ENCODE measurements at places on chromosomes 3 and 15.

DNA sequence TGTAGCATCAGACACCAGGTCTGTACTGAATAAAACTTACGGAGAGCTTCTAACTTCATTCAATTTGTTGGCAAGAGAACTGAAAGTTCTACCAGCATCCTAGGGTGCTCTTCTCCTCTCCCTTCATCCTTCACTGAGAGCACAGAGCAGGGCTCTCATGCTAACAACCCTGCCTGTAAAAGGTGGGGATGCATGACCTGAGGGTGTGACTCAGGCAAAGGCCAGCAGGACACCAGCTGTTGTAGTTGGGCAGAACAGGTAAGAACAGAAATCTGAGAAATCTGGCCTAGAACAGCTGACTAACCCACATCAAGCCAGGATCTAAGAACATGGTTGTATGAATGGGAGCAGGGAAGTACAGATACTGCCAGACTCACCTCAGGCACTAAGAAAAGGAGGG, 64.2 kb downstream of the MYLK start:
- DNase-seq = no peak

DNA sequence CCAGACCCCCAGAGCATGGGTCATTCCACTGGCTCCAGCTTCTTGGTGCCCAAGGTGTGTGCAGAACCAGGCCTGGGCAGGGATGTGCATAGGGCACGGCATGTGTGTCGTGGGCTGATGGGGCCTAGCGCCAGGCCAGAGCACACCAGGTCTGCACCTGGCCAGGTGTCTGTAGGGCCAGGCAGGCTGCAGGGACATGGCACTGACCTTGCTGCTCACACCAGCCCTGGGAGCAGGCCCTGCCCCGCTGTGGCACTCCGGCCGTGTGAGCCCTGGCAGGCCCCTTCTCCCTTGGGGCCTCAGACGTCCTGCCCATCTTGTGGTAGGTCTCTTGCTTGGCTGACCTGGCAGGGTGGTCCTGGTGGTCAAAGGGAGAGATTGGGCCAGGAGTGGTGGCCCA, 84.3 kb upstream of the RPL32 start:
- no peak for DNase-seq

DNA sequence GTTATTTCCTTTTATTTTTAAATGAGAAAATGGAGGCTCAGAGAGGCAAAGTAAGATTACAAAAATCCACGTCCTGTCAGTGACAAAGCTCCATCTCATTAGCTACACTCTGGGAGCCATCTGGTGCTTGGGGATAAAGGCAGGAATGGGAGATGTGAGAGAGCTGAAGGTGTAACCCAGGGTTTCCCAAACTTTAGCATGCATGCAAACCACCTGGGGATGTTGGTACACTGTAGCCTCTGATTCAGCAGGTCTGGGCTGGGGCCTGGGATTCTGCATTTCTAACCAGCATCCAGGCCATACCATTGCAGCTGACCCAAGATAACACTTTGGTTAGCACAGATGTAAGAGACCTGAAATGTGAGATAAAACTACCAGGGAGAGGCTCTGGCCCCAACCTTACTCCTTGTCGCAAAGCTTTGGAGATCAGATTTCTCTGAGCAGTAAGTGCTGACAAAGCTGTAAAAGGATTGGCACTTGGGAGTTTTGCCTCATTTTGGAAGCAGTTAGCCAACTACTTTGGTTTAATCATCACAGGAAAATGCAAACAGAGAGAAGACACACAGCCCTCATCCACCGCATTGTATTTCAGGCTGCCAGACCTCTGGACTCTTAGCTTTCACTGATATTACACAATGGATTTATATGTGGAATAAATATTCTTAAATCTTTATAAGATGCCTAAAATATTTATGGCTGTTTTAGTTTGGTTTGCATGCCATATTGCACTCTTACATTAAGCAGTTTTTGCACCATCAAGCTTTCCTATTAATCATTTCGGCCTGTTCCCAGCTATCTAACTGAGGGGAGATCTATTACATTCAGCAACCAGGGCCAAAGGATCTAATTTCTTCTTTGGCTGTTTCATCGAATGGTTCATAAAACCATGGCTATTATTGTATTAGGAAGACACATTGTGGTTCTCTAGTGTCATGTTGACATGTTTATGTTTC, 263.0 kb downstream of the EBLN2 start:
- DNase-seq = no peak

- DNase-seq = no peak
Measured at GRCh38 chr3:186044968-186045367, 63.9 kb downstream of the ETV5 start.

- DNase-seq = no peak
Measured at GRCh38 chr15:101614001-101614585, 38.1 kb downstream of the TM2D3 start.

- no peak for DNase-seq
Measured at GRCh38 chr15:101126618-101127505, 125.0 kb downstream of the CHSY1 start.

GRCh38 chr3:61668317-61668864, 107.0 kb downstream of the PTPRG start:
- DNase-seq = no peak

GRCh38 chr3:138768125-138768524, 66.6 kb downstream of the PIK3CB start:
- DNase-seq = no peak

GRCh38 chr3:112642912-112643506, 2.1 kb upstream of the CCDC80 start:
- peak; percentile 86 for DNase-seq

DNA sequence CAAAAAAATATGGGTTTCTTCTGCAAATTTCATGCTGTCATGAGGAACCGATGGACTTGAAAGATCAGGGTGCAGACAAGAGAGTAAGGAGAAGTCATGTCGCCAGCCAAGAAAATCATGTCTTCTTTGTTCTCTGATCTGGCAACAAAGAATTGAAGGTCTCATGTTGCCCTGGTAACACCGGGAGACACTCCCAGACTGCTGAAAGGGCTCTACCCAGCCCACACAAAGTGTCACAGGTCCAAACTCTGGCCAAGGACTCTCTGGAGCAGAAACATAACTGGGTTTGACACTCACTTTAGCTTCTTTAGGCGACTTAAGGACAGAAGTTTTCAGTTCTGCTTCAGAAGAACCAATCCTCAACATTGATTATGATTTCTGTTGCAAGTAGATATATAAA, 42.9 kb downstream of the SIDT1 start:
- no peak for DNase-seq

DNA sequence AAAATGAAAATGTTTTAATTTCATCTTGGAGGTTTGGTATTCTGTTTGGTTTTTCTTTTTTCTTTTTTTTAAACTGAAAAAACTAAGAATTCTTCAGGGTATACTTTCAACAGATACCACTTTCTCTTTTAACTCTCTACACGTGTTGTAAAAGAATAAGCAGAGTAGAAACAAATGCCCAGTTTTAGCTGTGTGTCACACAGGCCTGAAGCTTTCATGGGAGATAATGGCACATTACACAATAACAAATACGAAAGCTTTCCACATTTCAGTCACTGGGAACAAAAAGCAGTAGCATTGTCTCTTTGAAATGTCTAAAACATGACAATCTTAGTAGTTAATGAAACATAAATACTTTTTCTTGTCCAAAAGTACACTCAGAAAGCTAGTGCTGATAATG, 818.5 kb downstream of the TBL1XR1 start:
- DNase-seq = no peak

DNA sequence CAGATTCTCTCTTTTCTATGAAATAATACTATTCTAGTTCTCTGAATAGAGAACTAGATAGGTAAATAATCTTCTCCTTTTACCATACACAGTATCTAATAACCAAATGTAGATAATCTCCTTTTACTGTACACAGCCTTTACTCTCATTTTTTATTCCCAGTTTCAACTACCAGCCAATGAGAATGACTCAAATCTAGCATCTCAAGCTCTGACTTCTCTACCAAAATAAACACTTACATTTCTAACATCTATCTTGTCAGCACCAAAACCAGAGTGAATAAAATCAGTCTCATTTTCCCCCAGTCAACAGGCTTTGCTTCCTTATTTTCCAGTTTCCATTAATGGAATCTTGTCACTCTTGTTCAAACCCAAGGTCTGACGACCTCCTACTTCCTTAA, 36.9 kb downstream of the LRRFIP2 start:
- no peak for DNase-seq

GRCh38 chr3:161549261-161549660, 52.7 kb downstream of the OTOL1 start:
- no peak for DNase-seq

DNA sequence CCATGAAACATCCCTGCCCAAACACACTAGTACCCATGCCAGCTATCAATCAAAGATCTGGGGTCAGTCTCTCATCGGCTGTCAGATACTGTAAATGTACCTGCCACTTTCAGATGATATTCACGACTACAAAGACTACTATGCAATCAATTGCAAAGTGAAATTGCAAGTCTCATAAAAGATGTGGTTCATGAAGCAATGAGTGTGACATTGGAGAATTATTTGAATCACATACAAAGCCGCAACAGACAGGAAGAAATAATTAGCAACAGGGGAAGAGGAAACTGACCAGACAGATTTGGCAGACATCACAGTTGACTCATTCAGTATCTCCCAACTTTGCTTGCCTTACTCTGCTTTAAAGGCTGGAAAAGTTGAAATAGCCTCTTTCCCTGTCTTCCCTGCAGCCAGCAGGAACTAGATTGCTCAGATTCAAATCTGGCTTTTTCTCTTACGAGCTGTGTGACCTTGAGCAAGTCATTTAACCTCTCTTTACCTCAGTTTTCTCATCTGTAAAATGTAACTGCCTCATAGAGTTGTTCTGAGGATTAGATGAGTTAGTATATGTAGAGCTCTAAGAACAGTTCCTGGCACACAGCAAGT, 95.7 kb upstream of the C3orf80 start:
- DNase-seq = peak; percentile 19

DNA sequence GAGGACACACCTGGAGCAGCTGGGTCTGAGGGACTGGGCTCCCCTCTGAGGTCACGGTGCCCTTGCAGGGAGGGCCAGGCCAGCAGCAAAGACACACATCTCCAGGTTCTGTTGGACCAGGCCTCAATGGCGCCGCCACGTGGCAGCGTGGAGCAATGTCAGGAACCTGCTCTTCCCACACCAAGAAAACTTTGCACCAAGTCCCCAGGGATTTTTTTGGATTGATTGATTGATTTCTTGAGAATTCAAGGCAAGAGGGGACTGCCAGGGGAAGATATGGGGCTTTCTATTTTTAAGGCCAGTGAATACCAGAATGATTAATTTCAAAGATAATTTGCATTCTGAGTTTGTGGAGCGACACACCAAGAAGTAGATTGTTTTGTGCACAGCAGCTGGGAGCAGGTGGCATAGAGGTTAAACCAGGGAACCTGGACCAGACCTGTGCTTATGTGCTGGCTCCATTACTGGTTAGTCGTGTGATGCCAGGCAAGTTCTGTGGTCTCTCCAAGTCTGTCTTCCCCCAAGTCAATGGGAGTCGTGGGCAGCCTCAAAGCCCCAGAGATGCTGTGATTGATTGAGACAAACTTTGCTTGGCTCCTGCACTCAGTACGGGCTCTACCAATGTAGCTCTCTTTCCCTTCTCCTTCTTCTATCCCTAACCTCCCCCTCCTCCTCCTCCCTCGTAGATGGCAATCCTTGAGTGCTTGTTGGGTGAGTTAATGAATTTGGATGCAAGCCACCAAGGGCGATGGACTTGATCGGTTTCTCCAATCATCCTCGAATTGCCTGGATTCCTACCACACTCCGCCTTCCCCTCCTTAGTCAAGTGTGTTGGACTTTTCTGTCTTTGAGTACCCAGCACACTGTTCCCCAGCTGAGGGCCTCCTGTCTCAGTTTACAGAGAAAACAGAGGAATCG, 96.2 kb upstream of the TRPM1 start:
- peak; percentile 45 for DNase-seq

- DNase-seq = no peak
Measured at GRCh38 chr3:150402217-150402616, 5.9 kb upstream of the TSC22D2 start.

DNA sequence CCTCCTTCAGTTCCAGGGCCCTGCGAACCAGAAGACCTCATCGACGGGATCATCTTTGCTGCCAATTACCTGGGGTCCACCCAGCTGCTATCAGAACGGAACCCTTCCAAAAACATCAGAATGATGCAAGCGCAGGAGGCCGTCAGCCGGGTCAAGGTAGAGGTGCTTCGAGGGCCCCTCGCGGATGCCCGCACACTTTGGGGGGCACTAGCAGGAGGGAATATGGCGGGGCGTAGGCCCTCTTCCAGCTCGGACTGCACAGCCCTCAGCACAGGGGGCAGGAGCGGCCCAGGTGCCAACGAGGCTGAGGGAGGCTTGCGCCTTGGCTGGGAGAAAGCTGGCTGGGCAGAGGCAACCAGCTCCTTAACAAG, 176.6 kb downstream of the NSMCE3 start:
- DNase-seq = no peak

DNA sequence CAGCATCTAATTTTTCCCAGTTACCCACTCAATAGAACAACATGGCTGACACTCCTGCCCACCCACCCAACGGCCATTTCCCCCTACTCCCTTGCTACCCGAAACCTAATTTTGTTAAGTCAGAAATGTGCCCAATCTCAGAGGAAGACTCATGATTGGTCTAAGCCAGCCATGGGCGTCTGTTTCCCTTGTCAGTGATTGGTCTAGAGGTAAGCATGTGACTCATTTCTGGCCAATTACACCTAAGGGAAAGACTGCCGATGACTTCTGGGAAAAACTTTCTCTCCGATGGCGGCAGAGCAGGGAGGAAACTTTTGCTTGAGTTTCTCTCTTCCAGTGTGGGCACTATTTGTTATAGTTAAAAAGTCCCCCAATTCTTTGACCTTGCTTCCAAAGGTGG, 72.9 kb downstream of the RPLP1 start:
- DNase-seq = no peak

- DNase-seq = no peak
Measured at GRCh38 chr3:70868561-70868960, 556.1 kb upstream of the MDFIC2 start.

DNA sequence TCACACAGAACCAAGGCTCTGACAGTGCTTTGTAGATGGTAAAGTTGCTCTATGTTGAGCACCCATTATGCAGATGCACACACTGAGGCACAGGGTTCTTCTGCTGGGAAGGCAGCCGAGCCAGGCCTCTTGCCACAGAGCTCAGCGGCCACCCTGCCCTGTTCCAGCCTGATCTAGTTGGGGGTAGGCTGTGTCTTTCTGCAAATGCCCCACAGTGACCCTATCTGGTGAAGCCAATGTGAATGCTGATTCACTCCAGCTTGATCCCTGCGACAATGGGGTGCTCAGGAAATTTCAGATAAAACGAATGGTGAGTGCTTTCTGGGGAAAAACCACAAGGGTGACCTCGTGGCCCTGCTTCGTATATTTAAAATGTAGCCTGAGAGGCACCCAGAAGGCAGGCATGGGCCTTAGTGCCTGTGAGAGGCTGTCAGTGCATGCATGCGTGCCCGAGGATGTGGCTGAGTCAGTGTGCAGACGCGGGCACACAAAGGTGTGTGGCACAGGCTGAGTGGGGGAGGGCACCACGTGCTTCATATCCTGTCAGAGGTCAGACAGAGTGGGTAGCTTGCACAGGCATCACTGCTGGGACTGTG, 85.7 kb downstream of the ATP2B2 start:
- DNase-seq = peak; percentile 28

- no peak for DNase-seq
Measured at GRCh38 chr3:138877226-138877625, 42.5 kb upstream of the PIK3CB start.
